Glutamatergic neuron (in vitro differentiated cells): ENCODE measurements at places on chromosomes 1 and 21.

- no peak for DNase-seq
- H3K27me3 ChIP-seq = peaks cover 4% of the 10 kb centered on the region
- H3K4me3 ChIP-seq = peak overlapping the region; percentile 83
Observed at GRCh38 chr1:228407106-228408040, 738 bp upstream of the TRIM11 start.

DNA sequence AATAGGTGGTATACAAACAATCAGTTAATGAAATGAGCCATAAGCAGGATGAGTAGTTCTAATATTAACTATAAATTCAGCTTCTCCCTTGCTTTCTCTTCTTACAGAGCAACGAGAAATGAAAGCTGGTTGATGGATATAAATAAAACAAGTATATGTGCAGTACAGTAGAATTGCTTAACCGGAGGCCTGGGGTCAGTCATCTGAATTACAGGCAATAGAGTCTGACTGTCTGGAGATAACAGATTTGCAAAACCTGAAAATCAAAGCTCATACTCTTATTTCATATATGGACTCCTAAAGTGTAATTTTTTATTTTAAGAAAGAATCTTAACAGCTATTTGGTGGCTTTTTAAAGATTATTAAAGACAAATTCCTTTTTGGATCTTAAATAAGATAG, 43.1 kb upstream of the SGIP1 start:
- no peak overlapping the region for H3K27ac ChIP-seq
- peaks cover 5% of the 10 kb centered on the region for H3K4me1 ChIP-seq
- H3K27me3 ChIP-seq = no peaks in the 10 kb centered on the region
- no peak for DNase-seq
- no peak overlapping the region for H3K4me3 ChIP-seq

DNA sequence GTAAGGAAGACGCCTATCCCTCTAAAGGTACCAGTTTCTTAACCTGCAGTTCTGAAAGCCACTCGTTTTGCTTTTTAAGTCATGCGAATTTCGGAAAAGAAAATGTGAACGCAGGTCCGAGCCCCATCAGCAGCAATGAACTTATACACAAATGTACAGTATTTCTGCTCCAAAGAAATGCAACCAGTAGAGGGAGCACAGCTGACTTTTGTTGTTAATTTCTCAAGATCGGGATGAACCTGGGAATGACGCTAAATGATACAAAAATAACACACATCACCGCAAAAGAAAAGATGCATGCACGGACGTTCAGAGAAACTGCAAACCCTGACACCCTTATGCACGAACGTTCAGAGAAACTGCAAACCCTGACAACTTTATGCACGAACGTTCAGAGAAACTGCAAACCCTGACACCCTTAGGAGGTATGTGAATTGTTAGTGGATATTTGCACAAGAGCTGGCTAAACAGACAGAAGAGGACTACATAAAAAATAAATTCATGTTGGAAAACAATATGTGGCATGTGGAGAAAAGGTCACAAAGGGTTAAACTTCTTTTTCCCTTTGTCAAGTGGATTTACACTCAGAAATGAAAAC, 3.5 kb upstream of the TIAM1 start:
- H3K4me1 ChIP-seq = peaks cover 2% of the 10 kb centered on the region
- no peak overlapping the region for H3K27ac ChIP-seq
- H3K36me3 ChIP-seq = no peaks in the 10 kb centered on the region
- DNase-seq = no peak

GRCh38 chr1:157369808-157370521, 182.3 kb downstream of the FCRL5 start:
- no peaks in the 10 kb centered on the region for H3K27me3 ChIP-seq
- H3K36me3 ChIP-seq = no peaks in the 10 kb centered on the region
- H3K4me1 ChIP-seq = peaks cover 5% of the 10 kb centered on the region
- H3K4me3 ChIP-seq = no peak overlapping the region

DNA sequence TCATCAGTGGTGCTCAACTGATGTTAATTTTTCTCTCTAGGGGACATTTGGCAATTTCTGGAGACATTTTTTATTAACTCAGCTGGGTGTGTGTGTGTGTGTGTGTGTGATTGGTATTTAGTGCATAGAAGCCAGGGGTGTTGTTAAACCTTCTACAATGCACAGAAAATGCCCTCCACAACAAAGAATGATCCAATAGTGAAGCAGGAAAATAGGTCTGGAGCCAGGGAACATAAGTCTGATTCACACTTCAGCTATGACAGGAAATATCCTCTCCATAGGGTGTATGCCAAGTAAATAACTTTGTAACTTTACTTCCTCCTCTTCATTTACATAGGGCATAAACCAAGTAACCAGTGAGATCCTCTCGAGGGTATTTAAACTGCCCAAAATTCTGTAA, 25.1 kb upstream of the TMEM61 start:
- no peak for DNase-seq
- H3K36me3 ChIP-seq = peaks cover 22% of the 10 kb centered on the region
- no peak overlapping the region for H3K27ac ChIP-seq
- no peak overlapping the region for H3K4me3 ChIP-seq
- peaks cover 2% of the 10 kb centered on the region for H3K27me3 ChIP-seq
- H3K4me1 ChIP-seq = peaks cover under 1% of the 10 kb centered on the region

- H3K36me3 ChIP-seq = no peaks in the 10 kb centered on the region
- no peak overlapping the region for H3K4me3 ChIP-seq
- no peak for DNase-seq
- peaks cover 7% of the 10 kb centered on the region for H3K27me3 ChIP-seq
- H3K4me1 ChIP-seq = peaks cover 49% of the 10 kb centered on the region
Observed at GRCh38 chr1:61202854-61203598, 120.7 kb downstream of the NFIA start.

DNA sequence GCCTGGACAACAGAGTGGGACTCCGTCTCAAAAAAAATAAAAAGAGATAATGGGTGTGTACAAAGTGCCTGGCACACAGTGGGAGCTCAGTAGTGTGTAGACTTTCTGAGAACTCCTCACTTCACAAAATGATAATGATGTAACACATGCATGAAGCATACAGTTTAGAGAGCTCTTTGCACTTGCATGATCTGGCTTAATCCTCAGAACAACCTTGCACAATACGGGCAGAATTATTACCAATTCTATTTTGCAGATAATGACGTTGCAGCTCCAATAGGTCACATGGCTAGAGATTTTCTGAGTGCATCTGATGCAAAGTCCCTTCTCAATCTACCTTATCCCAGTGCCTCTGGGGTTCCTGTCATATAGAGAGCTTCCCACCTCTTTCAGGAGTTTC, 71.4 kb downstream of the CD247 start:
- no peak for DNase-seq
- H3K27me3 ChIP-seq = peaks cover 6% of the 10 kb centered on the region
- peaks cover 4% of the 10 kb centered on the region for H3K4me1 ChIP-seq
- H3K36me3 ChIP-seq = no peaks in the 10 kb centered on the region
- H3K27ac ChIP-seq = no peak overlapping the region

DNA sequence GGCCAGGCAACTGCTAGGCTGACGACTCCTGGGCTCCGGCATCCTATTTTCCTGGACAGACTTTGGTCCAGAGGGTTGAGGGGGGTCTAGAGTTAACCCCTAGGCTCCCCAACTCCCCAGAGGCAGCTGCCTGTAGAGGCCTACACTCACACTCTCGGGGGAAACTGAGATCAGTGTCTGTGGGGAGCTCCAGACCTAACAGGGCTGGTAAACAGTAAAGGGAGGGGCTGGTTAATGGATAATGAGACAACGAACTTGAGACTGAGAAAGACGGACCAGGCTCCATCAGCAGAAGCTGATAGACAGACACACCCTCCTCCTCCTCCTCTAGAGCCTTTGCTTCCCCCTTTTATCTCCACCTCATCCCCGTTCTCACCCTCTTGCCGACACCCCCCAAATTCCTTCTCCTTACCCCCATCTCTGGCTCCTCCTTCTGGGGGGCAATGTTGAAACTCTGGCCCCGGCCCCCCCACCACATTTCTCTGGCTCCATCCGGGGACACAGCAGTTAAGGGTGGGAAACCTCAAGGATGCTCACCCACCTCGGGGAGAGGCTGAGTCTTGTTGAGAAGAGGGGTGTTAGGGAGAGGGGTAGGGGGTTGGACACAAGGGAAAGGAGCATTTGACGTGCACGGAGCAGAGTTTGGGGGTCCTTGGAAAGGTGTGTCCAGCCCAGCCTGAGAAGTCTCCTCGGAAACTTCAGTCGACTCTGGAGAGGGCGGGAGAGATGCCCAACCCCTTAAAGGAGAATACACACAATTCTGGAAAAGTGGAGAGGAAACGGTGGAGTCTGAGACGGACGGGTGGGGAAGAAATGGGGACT, at the start of gene MTMR11:
TSS of gene MTMR11 (minus strand) at position 710 of the 822 bp plus-strand sequence. CDS start at position 478, 232 bp downstream.
- no peak for DNase-seq
- no peaks in the 10 kb centered on the region for H3K36me3 ChIP-seq
- H3K27me3 ChIP-seq = peaks cover 10% of the 10 kb centered on the region
- no peak within 1 kb of the TSS for H3K27ac ChIP-seq
- H3K4me1 ChIP-seq = peaks cover 6% of the 10 kb centered on the region
- H3K4me3 ChIP-seq = peak within 1 kb of the TSS; percentile 65

- no peak for DNase-seq
- H3K4me1 ChIP-seq = peaks cover 8% of the 10 kb centered on the region
- no peak overlapping the region for H3K27ac ChIP-seq
- no peaks in the 10 kb centered on the region for H3K36me3 ChIP-seq
Observed at GRCh38 chr1:228794810-228795209, 59.5 kb downstream of the RHOU start.

DNA sequence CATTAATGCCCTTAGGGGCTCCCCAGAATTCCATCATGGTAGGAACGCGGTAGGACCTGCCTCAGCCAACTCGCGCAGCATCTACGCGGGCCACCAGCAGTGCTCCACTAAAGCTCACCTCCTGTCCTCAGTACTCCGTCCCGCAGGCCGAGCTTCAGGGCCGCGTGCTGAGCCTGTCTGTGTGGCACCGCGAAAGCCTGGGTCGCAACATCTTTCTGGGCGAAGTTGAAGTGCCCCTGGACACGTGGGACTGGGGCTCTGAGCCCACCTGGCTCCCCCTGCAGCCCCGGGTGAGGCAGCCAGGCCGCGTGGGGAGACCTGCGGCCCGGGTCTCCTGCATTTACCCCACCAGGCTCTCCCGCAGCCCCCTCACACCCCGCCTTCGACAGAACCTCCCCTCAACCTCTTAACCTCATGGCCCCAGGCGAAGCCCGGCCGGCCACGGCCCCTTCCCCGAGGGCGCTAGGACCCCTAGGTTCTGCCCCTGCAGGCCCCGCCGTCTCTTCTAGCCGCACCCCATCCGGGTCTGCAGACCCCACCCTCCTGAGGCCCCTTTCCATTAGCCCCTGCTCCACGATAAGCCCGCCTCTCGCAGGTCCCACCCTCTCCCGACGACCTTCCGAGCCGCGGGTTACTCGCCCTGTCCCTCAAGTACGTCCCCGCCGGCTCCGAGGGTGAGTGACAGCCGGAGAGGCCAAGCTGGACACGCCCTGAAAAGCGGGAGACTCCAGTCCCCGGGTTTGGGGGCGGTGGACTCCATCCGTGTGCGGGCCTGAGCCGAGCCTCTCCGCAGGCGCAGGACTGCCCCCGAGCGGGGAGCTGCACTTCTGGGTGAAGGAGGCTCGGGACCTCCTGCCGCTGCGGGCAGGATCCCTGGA, 9.1 kb downstream of the SYTL1 start:
- DNase-seq = peak; percentile 82
- peaks cover 2% of the 10 kb centered on the region for H3K27me3 ChIP-seq
- H3K36me3 ChIP-seq = no peaks in the 10 kb centered on the region
- no peak overlapping the region for H3K27ac ChIP-seq
- no peaks in the 10 kb centered on the region for H3K4me1 ChIP-seq
- H3K4me3 ChIP-seq = peak overlapping the region; percentile 57

DNA sequence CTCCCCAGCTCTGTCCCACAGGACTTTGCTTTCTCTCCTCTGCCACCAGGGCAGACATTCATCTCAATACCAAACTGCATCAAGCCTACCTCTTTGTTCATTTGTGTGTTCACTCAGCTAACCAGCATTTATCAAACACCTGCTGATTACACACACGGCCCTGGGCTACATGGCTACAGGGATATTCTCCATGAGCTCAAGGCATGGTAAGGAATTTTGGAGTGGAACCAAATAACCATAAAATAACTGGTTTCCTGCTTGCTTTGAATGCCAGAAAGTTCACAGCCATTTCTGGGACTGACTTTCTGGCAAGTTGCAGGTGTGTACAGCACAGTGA, 54.6 kb downstream of the LDLRAD2 start:
- H3K36me3 ChIP-seq = no peaks in the 10 kb centered on the region
- DNase-seq = no peak
- H3K27ac ChIP-seq = no peak overlapping the region
- H3K4me1 ChIP-seq = peaks cover 3% of the 10 kb centered on the region
- H3K4me3 ChIP-seq = no peak overlapping the region
- no peaks in the 10 kb centered on the region for H3K27me3 ChIP-seq

DNA sequence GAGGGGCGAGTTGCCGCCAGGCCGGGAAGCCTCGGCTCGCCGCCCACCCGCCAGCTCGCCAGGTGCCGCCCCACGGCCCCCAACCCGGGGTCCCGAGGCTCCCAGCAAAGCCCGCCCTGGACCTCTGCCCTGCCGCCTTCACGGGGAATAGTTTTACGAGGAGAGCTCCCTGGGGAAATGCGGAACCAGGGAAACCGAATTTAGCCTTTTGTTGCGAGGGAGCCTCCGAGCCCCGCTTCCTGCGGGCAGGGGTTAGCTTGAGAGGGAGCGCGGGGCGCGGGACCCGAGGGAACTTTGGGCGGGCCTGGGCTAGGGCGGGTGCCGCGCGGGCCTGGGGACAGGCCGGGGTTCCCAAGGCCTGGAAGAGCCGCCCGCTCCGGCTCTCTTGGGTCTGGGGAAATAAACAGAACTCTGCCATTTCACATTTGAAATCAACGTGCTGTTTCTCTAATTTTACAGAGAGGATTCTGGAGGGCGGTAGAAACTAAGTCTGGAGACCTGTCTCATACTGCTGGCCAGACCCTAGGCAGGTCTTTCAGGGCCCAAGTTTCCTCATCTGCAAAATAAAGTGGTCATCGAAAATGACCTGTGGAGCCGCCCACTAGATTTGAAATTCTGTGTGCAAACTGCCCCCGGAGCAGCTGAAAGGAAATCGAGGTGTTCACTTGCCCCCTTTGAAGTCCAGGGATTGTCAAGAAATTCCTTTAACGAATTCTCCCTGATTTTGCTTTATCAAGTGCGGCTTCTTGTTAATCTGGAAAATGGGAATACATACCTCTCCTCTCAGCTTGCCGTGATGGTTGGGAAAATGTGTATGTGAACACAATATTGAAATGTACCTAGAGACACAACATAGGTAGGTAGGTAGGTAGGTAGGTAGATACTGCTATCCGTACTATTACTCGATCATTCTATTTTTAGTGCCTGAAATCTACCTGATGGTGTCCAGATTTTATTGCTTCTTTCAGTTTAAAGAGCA, 749 bp upstream of the GLUL start:
- H3K27ac ChIP-seq = peak overlapping the region; percentile 86
- no peak for DNase-seq
- H3K27me3 ChIP-seq = peaks cover 15% of the 10 kb centered on the region
- peaks cover 15% of the 10 kb centered on the region for H3K4me1 ChIP-seq

GRCh38 chr1:184292101-184292500, 94.7 kb upstream of the C1orf21 start:
- no peak overlapping the region for H3K4me3 ChIP-seq
- no peak overlapping the region for H3K27ac ChIP-seq
- no peak for DNase-seq
- no peaks in the 10 kb centered on the region for H3K4me1 ChIP-seq
- H3K27me3 ChIP-seq = peaks cover 9% of the 10 kb centered on the region

- H3K27me3 ChIP-seq = peaks cover 1% of the 10 kb centered on the region
- H3K27ac ChIP-seq = no peak overlapping the region
- H3K4me1 ChIP-seq = no peaks in the 10 kb centered on the region
- H3K36me3 ChIP-seq = no peaks in the 10 kb centered on the region
Observed at GRCh38 chr1:79792219-79792930, 785.8 kb upstream of the ADGRL4 start.

GRCh38 chr21:46056450-46056903, 41.4 kb upstream of the COL6A2 start:
- DNase-seq = no peak
- H3K27ac ChIP-seq = no peak overlapping the region
- H3K27me3 ChIP-seq = peaks cover 15% of the 10 kb centered on the region
- H3K4me3 ChIP-seq = no peak overlapping the region
- peaks cover 11% of the 10 kb centered on the region for H3K4me1 ChIP-seq
- peaks cover 22% of the 10 kb centered on the region for H3K36me3 ChIP-seq
